ENCODE measurements at places on chromosomes 16 and 17.

DNA sequence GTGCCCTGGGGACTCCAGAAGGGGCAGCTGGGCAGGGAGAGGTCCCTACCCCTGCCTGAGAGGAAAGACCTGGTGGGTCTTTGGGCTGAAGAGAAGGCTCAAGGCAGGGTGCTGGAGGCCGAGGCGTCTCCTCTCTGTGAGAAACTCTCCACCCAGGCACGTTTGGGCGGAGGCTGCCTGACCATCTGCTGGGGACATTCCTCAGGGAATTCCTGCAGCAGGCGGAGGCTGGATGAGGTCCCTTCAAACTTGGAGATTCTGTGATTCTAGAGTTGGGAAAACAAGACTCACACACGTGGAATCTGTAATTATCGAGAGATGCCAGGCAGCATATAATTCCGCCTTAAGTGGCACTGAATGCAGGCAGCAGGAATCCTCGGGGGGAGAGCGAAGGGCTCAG is 21.1 kb upstream of the PHF12 start:
- no peak for DNase-seq

DNA sequence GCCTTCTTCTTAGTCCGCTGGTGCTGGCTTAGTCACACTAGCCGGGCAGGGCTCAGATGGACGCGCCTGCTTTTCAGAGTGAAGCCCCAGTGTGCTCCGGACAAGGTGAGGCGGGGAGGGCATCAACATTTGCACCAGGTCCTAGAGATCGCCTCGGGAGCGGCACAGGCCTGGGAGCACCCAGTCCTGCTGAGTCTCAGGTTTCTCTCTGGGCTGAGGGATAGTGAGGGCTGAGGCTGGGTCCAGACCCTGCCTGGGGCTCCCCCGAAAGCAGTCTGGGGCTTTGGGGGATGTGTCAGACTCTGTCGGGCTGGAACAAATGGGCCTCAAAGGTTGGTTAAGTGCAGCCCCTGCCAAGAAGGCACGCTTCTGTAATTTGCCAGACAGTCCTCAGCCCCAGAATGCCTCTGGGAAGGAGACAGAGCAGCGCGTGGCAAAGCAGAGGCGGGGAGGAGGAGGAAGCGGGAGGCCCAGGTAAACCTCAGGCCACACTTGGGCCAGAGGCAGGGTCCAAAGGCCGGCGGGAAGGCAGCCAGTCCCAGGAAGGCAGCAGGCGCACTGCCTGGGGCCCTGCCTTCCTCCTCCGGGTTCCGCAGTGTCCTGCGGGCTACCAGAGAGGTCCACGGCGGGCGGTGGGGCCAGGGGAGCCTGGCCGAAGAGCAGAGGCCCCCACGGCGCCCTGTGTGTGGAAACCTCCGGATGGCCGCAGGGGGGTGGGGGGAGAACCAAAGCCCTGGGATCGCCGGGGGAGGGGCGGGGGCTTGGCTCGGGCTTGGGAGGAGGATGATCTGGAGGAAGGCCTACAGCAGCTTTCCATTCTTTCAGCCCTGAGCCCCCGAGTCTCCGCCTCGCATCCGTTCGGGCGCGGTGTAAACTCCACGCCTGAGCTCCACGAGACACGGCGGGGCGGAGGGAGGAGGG is 39.5 kb upstream of the ATP2A3 start:
- DNase-seq, result no peak

GRCh38 chr16:4787627-4788482 is at the start of gene SEPTIN12:
TSS of gene SEPTIN12 (minus strand) at chr16:4788345. CDS start at chr16:4787645, 700 bp downstream.
- no peak for DNase-seq

DNA sequence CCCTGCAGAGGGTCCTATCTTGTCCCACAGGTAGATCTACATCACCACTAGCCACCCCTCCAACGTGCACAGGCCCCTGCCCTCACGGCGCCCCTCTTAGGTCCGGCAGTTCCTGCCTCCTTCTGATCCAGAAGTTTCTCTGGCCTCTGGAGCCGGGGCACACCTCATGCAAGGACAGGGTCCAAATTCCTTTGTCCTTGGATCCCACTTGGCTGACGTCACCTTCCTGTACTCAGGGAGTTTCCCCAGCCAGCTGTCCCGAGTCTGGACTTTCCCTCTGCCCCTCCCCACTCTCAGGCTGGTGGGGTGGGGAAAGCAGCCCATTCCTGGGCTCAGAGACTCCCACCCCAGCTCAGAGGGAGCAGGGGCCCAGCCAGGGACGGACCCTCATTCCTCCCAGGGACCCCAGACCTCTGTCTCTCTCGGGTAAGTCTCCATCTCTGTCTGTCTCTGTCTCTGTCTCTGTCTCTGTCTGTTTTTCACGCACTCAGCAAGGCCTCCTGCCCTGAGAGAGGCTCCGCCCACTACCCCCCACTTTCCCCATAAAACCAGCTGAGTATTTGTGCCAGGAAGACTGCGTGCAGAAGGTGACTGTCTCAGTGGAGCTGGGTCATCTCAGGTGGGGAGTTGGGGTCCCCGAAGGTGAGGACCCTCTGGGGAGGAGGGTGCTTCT is at the start of gene IL32:
Gene IL32, plus strand, starts transcription at position 572 of the 673 bp plus-strand sequence. CDS start 172 bp downstream, outside the sequence.
- no peak for DNase-seq

DNA sequence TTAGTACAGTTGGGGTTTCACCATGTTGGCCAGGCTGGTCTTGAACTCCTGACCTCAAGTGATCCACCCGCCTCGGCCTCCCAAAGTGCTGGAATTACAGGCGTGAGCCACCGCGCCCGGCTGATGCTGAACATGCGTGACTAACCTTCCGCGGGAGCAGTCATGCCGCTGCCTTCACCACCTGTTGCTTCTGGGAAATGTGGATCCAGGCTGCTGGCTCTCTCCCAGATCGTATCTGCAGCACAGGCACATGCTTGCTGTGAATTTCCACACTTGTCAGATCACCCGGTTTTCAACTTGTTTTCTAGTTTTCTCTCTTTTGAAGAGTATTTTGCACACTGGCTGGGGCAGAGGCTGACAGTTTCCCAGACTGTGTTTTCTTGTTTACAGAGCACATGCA is 97.9 kb downstream of the ADCY9 start:
- no peak for DNase-seq

GRCh38 chr17:83185023-83186002 is 105.9 kb downstream of the METRNL start:
- DNase-seq, result no peak

DNA sequence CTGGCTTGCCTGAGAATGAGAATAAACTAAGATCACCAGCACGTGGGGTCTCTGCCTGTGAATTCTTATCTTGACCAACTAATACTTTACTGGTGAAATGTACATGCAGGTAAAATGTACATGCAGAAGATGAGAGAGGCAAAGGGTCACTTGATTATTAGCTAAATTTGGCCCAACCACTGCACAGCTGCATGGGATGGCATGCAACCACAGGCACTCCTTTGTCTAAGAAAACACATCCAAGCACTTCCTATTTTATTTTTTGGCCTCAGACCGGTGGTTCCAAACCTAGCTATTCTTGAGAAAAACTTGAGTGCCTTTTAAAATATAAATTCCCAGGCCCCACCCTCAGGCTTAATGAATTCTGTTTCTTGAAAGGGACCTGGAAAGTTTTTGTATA is 77.9 kb downstream of the SYCE1L start:
- DNase-seq, result no peak

- no peak for DNase-seq
Measured at GRCh38 chr17:66417300-66417719, 114.9 kb downstream of the PRKCA start.

DNA sequence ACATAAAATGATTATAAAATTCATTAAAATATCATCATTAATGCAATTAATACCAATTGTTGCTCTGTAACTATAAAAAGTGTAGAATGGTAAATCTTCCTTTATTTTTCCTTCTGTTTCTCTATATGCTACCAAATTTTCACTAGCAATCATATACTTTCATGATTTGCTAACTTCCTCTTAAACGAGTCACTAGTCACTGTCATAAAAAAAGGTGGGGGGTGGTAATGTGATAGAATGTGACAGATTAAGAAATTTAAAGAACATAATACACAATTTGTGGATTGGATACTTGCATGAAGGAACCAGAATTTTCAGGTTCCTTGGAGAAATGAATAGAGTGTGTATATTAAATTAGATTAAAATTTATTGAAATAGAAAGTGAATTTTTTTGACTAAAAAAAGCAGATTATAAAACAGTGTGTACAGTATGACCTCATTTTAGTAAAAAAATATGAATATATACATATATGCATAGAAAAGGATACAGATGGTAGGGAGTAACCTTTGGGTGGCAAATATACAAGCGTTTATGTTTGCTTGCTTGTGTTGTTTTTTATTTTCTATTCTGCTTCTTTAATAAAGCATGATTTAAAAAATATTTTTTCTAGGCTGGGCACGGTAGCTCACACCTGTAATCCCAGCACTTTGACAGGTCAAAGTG is 56.7 kb upstream of the C17orf78 start:
- no peak for DNase-seq

DNA sequence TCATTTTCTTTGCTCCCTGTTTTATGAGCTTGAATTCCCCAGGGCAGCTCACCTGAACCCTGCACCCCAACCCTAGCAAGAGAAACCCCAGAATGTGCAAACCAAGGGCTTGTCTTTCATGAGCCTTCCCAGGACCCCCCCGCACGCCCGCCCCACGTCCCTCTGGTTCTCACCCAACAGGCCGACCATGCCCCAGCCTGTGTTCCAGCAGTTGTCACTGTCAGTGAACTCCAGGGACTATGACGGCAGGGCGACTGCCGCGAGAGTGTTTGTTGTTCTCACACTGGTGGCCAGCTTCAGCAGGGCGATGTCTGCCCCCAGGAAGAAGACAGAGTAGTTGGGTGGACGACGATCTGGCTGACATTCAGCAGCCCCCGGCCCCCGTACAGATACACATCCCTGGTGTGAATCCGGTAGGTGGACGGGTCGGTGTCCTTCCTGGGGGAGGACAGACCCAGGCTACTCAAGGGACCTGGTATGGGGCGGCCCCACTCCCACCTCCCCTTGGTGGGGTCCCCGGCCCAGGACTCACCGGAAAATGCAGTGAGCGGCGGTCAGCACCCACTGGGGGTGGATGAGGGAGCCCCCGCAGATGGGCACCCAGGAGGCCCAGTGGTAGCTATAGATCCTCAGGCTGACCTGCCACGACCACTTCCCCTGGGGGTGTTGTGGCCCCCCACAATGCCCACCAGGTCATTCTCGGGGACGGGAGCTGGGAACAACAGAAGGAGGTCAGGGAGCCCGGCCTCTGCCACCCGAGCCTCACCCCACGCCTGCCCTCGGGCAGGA is 20.1 kb downstream of the TPSD1 start:
- no peak for DNase-seq

DNA sequence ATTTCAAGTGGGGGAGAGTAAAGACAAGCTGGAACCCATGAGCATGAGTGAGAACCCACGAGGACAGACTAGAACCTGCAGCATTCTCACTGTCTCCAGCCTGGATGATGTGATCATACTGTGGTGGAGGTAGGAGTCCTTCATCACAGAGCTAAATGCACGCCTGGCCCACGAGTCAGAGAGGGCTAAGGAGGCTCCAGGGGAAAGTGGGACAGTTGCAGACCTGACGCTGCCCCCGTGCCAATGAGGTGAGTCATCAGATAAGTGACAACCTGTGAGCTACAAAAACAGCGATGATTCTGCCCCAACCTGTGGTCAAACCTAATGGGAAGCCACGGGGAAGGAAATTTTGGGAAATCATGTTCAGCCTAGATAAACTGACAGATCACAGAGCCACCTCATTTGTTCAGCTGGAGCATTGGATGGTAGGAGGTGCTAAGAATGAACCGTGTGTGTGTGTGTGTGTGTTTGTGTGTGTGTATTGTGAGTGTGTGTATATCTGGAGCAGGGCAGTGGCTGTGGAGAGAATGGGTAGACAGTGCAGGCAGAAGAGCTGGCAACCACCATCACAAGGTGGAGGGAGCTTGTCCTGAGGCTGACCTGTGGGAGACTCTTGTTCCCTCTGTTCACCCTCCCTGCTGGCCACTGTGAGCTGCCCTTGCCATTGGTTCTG is 131.8 kb downstream of the UTP18 start:
- DNase-seq, result no peak
